ENCODE measurements at places on chromosomes 4 and X.

GRCh38 chr4:89101256-89102161, 9.8 kb upstream of the TIGD2 start:
- no peak for DNase-seq

DNA sequence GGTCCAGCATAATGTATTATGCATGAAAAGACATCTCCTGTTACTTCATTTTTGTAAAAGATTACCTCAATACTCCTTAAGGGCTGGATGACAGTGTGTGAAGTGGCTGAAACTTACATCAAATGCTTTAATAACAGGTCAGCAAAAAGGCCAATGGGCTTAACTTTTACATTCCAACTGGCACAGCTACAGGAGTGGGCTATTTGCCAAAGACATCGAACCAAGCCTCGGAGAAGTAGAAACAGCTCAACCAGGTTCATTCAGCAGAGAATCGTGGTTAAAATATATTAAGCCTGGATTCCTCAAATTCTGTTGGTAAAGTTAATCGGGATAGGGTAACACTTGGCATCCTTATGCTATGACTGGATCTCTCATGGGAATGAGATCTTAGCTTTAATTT, 639.7 kb downstream of the TRIML1 start:
- no peak for DNase-seq

GRCh38 chr4:80963051-80963450, 67.5 kb upstream of the BMP3 start:
- no peak for DNase-seq

DNA sequence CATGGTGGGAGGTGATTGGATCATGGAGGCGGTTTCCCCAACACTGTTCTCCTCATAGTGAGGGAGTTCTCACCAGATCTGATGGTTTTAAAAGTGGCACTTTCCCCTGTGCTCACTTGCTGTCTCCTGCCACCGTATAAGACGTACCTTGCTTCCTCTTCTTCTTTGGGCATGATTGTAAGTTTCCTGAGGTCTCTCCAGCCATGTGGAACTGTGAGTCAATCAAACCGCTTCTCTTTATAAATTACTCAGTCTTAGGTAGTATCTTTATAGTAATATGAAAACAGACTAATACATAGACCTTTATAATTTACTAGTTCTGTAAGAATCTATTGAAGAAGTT, 82.5 kb upstream of the PITX2 start:
- DNase-seq: no peak

GRCh38 chrX:138011468-138011867, 445.5 kb downstream of the ZIC3 start:
- no peak for DNase-seq

Data from forelimb muscle (tissue), 1 donor.